ENCODE measurements at places on chromosomes 7 and 10.

- DNase-seq = no peak
Observed at GRCh38 chr7:130337410-130337971, 7.1 kb upstream of the CPA5 start.

GRCh38 chr10:102595293-102595692, 49.0 kb upstream of the TRIM8 start:
- no peak for DNase-seq

DNA sequence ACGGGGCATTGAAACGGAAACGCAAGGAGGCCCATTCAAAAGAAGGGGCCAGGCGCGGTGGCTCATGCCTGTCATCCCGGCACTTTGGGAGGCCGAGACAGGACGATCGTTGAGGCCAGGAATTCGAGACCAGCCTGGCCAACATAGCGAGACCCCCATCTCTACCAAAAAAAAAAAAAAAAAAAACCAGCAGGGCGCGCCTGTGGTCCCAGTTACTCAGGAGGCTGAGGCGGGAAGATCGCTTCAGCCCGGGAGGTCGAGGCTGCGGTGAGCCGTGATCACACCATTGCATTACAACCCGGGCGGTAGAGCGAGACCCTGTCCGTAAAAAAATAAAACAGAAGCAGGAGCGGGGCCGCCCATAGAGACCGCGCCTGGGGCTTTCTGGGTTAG, 396 bp downstream of the PSMG3 start:
- DNase-seq = no peak

DNA sequence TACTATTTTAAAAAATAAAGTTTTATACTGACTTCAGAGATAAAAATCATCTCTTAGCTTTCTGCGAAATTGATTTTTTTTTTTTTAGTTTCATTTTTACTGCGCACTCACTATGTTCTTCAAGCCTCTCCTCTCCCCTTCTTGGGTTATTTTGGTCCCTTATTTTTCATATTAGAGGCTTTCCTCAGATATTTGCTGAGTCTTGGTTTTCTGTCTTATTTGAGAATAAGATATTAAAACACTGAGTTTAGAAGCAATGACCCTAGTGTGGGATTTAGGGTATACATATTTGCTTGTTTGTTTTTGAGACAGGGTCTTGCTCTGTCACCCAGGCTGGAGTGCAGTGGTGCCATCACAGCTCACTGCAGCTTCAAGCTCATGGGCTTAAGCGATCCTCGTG, 59.9 kb downstream of the SND1 start:
- DNase-seq = no peak

DNA sequence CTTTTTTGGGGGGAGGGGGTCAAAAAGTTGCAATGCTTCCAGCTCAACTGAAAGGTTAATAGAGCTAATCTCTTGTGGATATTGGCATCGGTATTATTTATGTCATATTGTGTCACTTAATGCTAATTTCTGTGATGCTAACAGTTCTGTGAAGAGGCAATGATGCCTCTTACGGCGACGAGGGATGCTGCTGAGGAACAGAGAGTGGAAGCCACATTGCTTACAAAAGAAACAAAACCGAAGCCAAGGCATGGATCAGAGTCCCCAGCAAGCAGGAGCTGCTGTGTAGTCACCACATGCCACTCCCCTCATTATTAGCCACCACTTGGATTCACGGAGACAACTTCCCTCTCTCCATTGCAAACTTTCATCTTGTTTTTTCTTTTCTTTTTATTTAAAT, 536.5 kb upstream of the MGMT start:
- no peak for DNase-seq

DNA sequence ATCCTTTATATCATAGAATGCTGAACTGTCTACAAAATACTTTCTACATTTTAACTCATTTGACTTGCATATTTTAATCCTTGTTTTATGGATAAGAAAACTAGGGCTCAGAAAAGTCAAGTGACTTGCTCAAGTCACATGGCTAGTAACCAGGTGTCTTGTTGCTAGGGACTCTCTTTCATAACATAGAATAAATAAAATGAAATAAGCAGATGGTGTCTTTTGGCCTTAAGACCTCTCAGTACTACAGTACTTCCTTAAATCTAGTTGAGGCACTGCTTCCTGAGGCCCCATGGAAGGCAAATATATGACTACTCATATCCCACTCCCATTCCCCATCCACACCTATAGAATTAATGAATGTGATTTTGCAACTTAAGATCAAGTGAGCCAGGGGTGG, 87.9 kb downstream of the CDK6 start:
- DNase-seq = no peak

DNA sequence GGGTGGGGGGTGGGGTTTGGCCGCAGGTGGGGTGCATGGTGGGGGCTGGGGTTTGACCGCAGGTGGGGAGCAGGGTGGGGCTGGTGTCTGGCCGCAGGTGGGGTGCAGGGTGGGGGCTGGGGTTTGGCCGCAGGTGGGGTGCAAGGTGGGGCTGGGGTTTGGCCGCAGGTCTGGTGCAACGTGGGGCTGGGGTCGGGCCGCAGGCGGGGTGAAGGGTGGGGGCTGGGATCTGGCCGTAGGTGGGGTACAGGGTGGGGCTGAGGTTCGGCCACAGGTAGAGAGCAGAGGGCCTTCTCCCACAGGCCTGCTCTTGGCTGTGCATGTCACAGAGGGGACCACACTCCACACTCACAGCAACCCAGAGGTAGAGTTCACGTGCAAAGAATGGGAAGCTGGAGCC, 586.6 kb downstream of the PTPRN2 start:
- DNase-seq = no peak

GRCh38 chr10:112532189-112532588, 85.2 kb downstream of the VTI1A start:
- peak; percentile 55 for DNase-seq

GRCh38 chr10:93945819-93946218, 47.9 kb upstream of the PLCE1 start:
- no peak for DNase-seq

GRCh38 chr7:38940774-38941173, 31.8 kb upstream of the VPS41 start:
- no peak for DNase-seq

DNA sequence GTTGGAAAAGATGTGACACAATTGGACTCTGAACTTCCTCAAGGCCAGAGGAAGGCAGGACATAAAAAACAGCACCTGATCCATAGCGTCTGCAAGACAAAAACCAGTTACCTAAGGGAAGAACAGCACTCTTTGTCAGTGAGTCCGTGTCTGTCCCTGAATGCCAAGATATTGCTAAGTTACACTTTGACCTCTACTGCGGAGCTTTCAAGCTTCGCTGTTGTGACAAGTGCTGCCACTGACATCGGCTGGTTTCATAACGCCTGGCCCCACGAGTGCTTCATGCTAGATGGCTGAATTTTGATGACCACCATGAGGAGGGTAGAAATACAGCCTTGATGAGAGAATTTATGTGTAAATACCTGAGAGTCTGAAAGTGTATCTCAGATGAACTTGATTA, 49.7 kb upstream of the JAZF1 start:
- no peak for DNase-seq

DNA sequence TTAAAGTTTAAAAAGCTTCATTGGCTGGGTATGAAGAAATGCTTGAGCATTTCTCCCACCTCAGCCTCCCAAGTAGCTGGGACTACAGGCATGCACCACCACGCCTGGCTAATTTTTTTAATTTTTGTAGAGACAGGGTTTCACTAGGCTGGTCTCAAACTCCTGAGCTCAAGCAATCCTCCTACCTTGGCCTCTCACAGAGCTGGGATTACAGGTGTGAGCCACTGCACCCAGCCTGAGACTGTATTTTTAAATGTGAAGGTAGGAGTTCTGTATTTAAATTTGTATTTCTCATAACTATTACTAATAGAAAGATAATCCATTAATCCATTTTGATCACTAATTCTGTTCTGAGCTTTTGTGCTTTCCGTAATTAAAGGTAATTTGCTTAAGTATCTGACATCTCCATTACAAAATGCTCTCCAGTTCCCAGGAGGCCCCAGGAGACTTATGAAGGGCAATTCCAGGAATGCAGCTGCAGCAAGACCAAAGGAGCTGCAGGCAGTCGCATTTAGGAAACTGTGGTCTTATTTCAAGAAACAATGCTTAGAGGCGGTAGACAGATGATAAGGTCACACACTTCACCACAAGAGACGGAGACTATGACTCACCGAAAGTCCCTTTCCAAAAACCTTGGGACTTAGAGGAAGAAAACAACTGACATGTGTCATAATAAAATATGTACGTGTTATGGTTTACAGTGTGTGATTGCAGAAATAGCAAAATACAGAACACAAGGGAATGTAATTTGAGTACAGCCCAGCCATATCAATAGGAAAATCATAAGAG, 23.3 kb downstream of the YAE1 start:
- no peak for DNase-seq

- DNase-seq = no peak
Observed at GRCh38 chr7:142690554-142691182, 58.6 kb upstream of the PRSS1 start.

DNA sequence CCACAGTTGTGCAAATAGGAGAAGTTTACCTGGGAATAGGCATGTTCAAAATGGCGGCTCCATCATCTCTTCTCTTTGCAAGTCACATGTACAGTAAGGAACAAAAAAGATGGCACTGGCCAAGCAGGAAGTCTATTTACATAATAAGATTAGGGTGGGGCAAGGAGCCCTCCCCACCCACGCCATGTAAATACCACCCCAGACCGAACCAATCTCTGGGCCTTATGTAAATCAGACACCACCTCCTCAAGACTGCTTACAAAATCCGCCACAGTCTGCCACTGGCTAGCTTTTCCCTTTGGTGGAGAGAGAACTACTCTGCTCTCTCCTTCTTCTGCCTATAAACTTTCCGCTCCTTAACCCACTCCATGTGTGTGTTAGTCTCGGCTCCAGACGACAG, 1496.3 kb downstream of the REEP3 start:
- DNase-seq = no peak

DNA sequence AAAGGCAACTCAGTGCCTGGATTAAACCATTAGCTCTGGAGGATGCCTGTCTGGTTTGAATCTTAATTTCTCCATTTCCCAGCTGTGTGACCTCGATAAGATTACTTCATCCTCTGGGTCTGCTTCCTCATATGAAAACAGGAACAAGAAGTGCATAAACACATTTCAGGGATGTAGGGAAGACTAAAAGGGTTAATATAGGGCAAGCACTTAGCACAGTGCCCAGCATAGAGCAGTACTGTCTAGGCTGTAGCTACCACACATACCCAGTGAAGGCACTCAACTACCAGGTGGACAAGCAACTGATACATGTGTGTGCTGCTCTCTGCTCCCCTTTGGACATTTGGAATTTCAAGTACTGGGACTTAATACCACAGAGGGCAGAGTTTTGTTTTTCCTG, 85.4 kb downstream of the KCNMA1 start:
- DNase-seq = no peak

DNA sequence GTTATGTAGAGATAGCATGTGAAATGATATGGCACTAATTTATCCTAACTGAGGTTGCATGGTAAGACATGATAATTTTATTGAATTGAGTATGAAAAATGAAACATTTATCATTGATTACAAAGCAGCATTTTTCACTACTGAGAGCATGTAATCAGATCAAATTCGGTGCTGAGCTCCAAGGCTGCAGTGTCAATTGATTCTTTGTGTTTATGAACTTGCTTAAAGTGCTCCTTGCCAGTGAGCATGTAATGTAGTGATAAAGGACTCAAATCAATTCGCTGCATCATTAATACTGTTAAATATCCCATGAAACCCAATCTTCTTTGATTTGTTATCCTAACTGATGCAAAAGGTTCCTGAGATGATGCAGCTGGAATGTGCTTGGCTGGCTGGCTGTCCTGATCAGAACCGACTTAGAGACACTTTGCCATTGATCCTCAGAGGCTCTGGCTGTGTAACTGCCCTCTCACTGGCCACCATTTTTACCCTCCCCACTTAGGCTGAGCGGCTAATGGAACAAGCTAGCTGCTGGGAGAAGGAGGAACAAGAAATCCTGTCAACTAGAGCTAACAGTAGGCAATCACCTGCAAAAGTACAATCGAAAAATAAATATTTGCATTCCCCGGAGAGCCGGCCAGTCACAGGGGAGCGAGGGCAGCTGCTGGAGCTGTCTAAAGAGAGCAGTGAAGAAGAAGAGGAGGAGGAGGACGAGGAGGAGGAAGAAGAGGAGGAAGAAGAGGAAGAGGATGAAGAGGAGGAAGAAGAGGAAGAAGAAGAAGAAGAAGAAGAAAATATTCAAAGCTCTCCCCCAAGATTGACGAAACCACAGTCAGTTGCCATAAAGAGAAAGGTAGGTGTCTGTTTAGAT, 89.8 kb upstream of the SAMD8 start:
- DNase-seq = no peak

GRCh38 chr7:2661602-2662272, 26.3 kb upstream of the AMZ1 start:
- no peak for DNase-seq

DNA sequence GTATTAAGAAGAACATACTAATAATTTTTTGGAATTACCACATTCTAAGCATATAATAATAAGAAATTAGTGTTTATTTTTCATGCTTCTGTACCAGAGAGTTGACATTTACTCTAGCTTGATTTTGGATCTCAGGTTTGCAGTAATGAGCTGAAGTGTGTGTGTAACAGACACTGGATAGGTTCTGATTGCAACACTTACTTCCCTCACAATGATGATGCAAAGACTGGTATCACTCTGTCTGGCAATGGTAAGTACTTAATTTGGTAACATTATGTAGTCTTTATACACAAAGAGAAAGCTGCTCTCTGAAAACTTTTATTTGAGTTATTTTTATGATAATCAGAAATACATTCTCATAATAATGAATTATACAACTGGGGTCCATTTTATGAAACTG, 54.1 kb downstream of the SRI start:
- no peak for DNase-seq

GRCh38 chr7:159370-160270, 32.8 kb upstream of the FAM20C start:
- no peak for DNase-seq

GRCh38 chr10:97210543-97210960, 24.8 kb upstream of the SLIT1 start:
- no peak for DNase-seq

- no peak for DNase-seq
Observed at GRCh38 chr10:102779680-102780526, 36.2 kb downstream of the WBP1L start.

DNA sequence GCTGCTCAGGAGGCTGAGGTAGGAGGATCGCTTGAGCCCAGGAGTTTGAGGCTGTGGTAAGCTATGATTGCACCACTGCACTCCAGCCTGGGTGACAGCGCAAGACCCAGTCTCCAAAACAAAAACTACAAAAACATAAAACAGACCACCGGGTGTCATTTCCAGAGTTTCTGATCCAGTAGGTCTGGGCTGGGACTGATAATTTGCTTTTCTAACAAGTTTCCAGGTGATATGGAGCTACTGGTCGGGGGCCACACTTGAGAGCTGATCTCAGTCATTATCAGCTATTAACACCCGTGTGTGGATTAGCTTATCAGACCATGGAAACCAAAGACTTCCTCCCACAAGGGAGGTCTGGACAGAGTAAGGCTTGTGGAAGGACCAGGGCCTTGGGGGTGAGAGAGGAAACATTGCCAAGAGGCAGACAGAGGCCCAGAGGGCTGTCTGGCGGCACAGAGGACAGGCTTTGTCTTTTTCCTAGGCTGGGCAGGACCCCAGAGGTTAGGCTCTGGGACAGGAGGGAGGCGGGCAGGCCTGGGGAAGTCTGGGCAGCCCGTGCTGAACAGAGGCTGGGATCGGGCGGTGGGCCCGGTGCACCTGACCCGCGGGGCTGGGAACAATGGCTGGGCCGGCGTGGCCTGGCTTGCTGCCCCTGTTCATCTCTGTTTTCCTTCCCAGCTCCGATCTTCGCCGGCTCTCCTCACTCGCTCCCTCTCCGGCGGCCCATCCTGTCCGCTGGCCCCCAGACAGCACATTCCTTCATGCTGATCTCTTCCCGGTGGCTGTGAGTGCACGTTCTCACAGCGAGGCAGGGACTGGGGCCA, 25.2 kb downstream of the TMEM270 start:
- DNase-seq = no peak
